ENCODE measurements at places on chromosomes 4 and X.

DNA sequence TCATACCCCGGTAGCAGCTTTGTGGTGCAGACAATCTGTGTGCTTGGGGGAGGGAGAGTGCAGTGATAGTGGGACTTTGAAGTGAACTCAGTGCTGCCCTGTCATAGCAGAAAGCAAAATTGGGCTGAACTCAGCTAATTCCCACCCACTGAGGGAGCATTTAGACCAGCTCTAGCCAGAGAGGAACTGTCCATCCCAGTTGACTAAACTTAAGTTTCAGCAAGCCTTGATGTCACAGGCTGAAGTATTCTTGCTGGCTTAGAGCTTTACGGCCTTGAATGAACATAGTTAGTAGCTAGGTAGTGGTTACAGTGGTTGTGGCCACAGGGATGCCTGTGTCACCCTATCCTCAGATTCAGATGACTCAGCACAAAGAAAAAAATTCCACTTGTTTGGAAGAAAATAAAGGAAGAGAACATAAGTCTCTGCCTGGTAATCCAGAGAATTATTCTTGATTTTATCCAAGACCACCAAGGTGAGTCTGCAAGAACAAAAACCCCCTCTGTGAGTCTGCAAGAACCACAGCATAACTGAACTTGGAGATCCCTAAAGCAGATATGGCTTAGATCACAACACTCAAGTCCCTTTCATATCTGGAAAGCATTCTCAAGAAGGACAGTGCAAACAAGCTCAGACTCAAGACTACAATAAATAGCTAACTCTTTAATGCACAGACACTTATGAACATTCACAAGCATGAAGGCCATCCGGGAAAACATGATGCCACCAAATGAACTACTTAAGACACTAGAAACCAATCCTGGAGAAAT lies 39.4 kb downstream of the ADH7 start:
- DNase-seq = no peak

- DNase-seq = no peak
These were observed 1109.0 kb upstream of the IGFBP7 start for GRCh38 chr4:58219179-58219578.

GRCh38 chrX:11435568-11435967 lies 142.4 kb downstream of the AMELX start:
- no peak for DNase-seq

GRCh38 chr4:139560406-139561104 lies 4.5 kb upstream of the SETD7 start:
- DNase-seq = no peak

- no peak for DNase-seq
These were observed 159.5 kb downstream of the SHOX start for GRCh38 chrX:790041-790506.

DNA sequence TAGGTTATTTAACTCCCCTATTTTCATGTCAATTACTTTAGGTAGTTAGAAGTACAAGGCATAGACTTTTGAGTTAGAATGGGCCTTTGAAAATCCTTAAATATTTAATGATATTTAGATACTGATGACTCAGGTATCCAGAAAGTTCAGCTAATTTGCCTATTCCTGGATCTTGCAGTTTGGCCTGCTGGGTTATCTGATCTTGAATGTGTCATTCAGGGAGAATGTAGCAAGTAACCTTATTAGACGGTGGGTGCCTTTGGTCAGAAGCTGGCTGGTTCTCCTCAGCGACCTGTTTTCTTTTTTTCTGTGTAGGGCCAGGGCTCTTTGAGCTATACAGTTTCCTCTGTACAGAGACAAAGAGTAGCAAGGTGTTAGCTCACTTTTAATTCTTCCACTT lies 42.0 kb downstream of the MTM1 start:
- DNase-seq = no peak

GRCh38 chr4:87209182-87209581 lies 11.2 kb downstream of the KLHL8 start:
- DNase-seq = no peak

DNA sequence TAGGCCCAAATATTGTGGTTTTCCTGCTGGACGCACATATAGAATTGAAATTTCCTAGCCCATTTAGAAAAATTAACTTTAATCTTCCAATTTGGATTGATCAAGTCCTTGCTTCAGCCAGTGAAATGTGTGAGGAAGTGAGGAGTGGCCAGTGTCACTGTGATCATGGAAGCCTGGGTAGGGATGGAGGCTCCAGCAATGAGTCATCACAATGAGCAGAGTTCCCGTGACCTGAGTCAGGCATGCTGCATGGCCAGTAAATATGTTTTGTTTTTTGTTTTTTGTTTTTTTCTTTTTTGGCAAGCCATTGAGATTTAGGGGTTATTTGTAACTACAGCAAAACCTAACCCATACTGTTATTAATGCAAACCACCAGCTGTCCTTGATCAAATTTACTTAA lies 52.1 kb downstream of the IDS start:
- DNase-seq = no peak

DNA sequence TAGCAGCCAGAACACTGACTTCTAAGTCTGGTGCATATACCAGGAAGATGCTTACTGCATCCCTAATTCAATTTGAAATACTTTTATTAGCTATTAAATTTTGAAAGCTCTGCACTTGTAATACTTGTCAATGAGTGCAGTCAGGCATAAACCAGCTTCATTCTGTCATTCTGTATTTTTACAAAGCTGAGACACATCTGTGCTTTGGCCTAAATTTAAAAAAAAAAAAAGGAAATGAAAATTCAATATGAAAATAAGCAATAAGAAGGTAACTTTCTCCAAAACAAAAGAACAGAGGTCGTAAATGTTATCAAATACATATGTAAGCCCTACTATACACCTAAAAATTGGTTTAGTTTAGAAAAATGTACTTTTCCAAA lies 7.0 kb downstream of the SMIM14 start:
- DNase-seq = no peak

DNA sequence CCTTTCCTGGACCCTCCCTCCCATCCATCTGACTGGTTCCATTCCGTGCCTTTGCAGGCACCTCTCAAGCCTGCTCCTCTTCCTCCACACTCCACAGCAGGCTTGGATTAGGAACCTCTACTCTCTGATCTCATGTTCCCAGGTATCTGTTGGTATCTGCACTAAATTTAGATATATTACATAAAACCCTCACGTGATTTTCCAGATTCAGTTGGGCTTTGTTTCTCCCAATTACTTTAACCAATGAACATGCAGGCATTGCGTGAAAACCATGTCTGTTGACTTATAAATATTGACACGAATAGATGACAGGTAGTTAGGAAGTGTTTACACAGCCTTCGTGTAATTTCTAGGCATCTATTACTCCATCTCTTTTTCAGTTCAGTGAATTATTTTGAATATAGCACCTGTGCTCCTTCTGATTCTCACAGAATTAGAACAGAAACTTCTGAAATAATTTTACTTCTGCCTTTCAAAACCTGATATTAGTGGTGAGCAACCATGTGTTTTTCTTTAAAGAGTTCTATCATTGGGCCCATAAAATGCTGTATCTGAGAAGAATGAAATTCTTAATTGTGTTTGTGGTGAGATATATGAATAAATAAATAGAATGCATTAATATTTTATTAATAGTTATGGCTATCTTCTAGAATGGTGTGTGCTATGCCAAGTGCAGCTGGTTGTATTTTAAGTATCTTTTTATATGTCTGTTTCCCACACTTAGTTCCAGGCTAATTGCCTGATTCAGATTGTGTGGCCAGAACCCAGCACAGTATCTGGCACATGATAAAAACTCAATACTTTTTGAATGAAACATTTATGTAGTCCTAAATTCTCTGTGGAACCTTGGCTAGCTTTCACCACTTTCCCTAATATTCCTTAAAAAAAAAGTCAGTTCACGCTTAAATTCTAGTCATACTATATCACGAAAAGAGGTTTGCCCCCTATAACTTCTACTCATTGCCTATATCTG lies 304.8 kb downstream of the QDPR start:
- no peak for DNase-seq

- no peak for DNase-seq
These were observed 255.3 kb upstream of the TEX13A start for GRCh38 chrX:105475801-105476200.

DNA sequence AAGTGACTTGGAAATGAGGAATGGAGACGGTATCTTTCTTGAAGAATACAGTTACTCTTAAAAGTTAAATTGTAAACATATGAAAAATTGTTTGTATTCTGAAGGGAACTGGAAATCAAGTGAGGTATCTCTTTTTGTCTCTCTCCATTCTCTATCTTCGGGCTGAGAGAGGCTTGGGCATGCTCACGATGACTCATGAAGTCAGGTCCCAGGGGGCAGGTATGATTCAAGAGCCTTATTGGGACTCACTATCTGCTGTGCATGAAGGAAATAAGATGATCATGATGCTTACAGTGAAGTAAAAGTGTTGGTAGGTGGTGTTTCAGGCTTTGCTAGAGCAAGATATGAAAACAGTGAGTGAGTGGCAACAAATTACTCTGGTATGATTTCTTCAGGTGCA lies 200.4 kb upstream of the PITX2 start:
- no peak for DNase-seq

- DNase-seq = no peak
These were observed 445.4 kb downstream of the BCOR start for GRCh38 chrX:39652336-39652735.

- no peak for DNase-seq
These were observed 33.3 kb upstream of the GPC4 start for GRCh38 chrX:133448512-133449076.

DNA sequence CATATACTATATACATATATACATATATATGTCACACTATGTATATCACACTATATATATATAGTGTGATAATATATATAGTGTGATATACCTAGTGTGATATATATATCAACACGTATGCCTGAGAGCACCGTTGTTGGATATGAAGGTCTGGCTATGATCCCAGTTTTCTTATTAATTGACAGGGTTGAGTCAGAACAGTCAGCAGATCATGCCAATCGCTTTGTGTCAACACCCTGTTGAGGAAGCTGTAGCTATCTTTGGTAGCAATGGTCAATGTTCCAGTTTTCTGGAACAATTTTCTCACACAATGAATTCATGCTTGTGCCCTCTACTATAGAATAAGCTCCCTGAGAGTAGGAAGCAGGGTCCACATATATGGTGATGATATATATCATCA lies 496.0 kb upstream of the AGA start:
- DNase-seq = no peak

DNA sequence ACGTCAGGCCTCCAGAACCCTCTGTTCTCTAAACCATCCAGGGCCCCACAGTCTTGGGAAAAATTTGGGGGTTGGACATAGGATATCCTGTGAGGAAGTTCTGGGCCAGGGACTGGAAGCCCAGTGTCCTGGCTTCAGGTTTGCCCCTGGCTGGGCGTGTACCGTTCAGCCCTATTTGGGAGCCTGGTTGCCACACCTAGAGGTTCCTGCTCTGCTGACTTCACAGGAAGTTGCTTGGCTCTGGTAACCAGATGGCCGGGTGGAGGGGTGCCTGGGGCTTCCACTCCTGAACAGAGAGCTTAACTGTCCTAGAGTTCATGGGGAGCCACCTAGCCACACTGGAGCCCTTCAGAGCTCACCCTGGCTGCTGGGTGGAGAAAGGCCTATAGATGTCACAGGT lies 1.1 kb downstream of the TAFAZZIN start:
- no peak for DNase-seq

GRCh38 chrX:23811108-23811651 lies 28.2 kb downstream of the SAT1 start:
- no peak for DNase-seq

DNA sequence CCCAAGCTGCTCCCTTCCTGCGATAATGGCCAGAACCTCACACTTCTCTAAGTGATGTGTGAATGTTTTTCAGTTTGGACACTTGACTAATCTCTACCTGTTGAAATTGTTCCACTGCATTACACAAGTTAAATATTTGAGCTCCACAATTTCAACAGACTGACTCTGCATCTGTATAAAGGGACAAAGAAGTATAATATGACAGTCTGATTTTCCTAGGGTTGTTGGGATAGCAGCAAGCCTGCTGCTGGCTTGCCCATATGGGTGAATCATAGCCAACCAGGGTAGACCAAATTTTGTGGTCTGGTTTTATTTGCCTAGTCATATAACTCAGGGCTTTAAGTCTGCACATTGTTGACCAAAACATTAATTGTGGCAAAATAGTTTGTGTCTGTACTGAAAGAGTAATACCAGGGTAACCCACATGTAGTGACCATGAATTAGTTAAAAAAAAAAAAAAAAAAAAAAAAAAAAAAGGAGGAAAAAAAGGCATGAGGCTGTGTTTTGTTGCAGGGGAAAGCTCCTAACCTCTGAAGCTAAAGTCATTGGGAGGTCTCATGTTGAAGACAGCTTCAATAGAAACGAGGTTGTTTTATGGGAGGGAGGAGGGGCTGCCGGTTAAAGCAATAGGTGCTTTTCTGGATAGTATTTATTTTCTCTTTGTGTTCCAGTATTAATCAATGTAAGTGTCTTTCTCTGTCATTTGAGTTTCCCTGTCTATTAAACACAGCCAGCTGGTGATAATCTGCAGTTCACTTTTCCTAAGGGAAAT lies 534.2 kb downstream of the RAB28 start:
- DNase-seq = no peak

DNA sequence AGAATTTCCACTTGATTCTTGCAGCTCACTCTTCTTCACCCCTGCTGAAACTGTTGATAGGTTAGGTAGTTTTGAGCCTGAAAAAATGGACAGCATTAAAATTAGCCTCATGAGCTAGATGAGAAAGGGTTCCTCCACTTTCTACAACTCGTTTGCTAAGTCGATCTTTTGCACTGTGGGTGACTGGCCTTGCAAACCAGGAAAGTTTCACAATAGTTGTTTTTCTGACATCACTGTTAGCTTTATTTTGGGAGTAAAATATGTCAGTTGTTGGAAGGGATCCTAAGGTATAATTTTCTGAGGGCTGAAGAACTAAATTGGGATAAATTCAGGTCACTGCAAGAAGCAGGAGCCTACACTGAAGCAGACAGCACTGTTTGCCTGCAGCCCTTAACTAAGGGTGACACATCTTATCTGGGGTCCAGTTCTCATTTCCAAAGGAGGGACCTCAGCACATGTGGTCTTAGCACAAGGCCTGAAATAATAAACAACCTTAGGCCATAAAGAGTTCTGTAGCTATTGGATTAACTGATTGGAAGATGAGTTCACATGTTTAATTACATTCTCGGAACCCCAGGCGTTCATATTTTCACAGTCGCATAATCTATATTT lies 29.1 kb downstream of the ANAPC4 start:
- DNase-seq = no peak

DNA sequence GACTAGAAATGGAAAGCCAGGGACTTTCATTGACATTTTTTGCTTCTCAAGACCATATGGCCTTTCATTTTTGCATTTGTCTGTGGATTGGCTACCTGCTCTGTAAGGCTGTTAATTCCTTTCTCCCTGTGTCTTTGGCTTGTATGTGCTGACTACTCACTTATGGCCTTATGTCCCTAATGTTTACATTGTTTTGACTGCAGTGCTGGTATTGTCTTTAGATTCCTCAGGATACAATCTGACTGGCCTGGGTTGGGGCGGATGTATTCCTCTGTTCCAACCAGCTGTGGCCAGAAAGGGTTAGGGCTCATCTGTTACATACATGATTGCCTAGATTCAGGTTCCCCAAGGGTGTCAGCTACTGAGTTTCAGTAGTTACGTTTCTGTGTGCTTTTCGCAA lies 108.1 kb downstream of the RAPGEF2 start:
- no peak for DNase-seq

DNA sequence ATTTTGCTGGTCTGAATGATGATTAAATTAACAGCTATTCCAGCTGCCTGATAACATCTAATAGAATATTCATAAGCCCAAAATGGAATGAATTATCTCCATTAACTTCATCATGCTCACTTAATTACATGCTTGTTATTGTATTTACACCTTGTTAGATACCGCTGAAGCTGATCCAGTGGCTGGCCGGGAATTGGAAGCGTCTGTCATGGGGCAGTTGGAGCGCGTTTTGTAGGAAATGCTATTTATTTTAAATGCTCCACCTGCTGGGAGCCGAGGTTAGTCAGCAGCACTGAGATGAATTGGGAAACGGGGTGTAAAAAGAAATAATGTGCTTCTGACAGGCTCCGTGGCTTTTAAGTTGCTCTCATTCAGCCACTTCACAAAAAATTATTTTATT lies 25.2 kb downstream of the ARX start:
- no peak for DNase-seq
